ENCODE measurements at places on chromosomes 3 and 15.

GRCh38 chr3:32316319-32316718 lies 75.3 kb upstream of the CMTM7 start:
- no peak for DNase-seq

- peak; percentile 87 for DNase-seq
These were observed 56.0 kb downstream of the ZMAT3 start for GRCh38 chr3:179015551-179016020.

DNA sequence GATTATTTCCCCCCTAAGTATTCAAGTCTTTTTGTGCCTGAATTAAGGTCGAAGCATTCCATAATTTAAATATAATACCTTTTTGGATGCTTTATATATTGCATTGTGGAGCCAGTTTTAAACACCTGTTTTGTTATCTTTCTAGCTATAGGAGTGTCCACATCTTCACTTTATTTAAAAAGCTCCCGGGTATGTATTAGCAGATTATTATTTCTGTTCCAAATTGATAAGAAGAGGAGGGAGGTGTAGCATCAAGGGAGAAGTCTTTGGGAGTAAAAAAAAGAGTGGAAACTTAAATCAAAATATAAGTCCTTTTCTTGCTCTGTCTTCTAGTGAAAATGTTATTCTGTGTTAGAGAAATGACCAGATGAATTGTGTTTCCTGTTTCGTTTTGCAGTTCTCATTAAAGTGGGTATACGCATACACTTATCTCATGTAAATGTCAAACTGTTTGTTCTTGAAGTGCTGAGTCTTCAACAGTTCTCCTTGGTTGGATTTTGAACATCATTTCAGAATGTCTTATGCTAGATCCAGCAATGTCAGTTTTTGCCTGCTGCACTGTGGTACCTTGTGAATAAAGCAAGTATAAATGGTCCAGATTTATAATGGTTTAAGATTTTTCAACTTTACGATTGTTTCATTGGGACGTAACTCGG lies 105.8 kb downstream of the FNDC3B start:
- no peak for DNase-seq

GRCh38 chr15:83764201-83764838 lies 110.4 kb downstream of the ADAMTSL3 start:
- no peak for DNase-seq

DNA sequence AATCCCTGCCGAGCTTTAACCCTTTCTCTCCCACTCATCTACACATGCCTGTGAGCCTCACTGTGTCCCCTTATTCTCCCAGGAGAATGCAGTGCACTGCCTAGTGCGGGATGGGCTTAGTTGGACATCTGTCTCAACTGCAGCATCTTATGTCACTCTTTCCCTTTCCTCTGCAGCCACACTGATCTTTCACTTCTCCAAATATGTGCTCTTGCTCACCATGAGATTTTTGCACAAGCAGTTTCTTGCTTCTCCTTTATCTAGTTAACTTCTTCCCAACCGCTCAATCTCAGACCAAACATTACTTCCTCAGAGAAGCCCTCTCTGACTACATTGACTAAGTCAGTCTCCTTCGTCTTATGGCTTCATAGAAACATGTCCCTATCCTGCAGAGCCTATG lies 292.3 kb downstream of the KBTBD8 start:
- no peak for DNase-seq

DNA sequence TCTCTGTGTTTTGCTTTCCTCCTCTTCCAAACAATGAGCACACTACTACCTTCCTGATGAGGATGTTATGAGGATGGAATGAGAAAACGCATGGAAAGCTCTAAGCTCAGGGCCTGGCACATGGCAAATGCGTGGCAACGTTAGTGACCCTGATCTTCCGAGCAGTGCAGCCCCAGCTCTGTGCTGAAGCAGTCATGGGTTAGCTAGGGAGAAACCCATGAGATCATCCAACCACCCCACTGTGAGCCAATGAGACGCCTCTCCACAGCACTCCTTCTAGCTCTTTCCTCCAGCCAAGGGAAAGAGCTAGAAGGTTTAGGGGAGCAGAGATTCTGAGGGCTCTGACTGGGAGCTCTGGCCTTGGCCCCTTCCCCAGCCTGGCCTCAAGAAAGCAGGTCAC lies 4.5 kb downstream of the CPN2 start:
- DNase-seq: no peak

DNA sequence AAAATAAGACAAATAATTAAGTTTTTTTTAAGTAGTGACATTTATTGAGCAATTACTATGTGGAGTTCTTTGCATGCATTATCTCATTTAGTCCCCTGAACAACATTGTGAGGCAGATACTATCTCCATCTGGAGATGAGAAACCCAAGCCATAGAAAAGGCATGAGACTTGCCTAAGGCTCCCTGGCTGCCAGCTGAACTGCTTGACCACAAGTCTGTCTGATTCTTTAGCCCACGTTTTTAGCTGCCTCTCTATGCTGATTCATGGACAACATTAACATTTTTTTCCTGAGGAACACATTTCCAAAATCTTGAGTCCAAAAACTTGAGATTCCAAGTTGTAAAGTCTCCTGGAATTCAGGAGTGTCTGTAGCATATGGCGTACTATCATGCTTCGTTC lies 263.6 kb upstream of the GOLGA6L4 start:
- DNase-seq: no peak

DNA sequence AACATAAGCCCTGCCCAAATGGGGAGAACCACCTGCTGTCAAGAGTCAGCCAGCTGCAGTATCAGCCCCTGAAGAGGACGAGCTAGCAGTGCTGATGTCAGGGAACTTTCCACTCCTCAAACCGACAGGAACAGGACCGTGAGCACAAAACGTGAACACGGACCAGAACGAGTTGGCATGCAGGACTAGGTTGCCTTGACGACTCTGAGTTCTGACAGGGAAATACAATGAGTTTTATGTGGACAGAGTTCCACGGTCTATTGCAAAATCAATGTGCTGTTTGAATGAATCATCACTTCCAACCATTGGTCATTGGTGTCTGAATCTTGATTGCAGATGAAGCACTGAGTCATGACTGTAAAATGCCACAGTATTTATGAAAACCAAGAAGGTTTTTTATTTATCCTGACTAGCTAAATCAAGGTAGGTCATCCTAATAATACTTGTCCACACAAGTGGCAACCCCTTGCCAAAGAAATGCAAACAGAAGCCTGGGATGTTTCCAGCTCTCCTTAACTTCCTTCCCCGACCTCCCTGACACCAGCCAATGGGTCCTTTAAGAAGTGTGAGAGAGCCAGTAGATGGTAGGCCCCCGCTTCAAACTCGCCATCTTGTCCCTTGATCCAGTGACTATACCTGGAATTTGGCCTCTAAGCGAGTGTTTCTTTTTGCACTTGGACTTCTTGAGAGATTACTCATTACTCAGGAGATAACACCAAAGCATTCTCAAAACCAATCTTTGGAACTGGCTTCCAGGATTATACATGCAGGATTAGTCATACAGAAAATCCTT lies 119.6 kb downstream of the ASB7 start:
- peak; percentile 73 for DNase-seq

DNA sequence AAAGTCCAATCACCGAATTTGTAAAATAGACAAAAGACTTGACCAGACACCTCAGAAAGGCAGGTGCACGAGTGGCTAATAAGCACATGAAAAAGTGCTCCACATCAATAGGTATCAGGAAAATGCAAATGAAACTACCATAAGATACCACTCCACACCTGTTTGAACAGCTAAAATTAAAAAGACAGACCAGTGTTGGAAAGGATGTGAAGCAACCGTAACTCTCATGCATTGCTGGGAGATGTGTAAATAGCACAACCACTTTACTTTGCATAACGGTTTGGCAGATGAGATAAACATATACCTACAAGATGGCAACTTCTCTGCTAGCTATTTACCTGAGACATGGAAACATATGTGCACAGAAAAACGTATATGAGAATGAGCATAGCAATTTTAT lies 56.9 kb downstream of the CADPS start:
- peak; percentile 33 for DNase-seq

DNA sequence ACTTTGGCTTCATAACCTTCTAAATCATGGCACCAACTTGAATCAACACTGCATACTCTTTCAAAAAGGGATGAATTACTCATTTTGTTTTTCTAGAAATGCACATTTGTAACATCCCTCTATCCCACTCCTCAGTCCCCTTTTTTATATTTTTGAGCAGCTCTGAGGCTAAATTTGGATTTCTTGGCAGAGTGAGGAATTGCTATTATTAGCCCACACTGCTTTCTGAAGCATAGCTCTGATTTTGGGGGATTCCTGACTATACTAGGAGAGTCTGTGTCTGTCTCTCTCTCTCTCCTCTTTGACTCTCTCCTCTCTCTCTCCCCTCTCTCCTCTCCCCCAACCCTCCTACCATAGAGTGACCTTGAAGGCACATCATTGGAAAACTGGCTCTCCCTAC lies 76.6 kb downstream of the RBPMS2 start:
- no peak for DNase-seq

- DNase-seq: no peak
These were observed 251.9 kb downstream of the IGSF11 start for GRCh38 chr3:118782755-118783202.

DNA sequence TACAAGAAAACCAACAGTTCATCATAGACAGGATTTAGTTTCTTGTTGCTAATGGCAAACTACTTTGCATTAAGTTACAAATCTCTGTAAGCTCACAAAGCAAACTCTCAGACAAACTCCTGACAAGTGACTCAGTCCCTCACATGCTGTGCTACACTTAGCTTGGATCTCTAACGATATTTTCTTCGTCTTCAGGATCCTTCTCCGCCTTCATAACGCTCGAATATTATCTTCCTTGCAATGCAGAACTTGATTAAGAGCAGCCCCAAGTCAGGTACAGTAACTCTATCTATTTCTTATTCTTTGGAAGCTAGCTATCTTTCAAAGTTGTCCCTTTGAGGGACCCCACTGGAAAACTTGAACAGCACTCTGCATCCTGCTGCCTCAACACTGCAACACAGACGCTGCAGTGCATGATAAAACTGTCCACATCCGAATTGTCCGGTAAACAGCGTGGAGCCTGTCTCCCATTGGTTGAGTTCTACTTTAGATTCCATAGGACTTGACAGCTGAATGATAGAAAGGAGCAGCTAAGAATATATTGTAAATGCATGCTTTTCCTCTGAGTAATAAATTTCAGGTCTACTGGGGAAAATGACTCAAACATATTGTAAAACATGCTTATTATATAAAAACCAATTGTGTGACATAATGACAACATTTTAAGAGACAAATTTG lies 61.3 kb downstream of the UACA start:
- DNase-seq: no peak

DNA sequence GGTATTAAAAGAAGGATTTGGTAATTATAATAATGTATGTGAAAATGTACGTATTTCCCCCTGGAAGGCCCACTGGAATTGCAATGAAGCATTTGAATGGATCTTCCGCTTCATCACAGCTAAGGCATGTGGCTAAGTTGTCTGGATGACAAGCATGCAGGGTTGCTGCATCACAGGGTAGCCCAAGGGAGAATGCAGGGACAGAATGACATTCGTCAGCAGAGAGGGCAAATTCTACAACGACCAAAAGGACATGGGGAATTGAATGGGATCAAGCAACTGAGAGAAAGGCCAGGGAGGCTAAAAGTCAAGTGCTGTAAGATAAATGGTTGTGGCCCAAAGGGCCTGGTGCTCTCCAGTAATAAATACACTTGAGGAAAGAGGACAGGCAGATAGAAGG lies 95.4 kb downstream of the ISL2 start:
- no peak for DNase-seq

- DNase-seq: no peak
These were observed 2.9 kb downstream of the TLR9 start for GRCh38 chr3:52222319-52223221.

DNA sequence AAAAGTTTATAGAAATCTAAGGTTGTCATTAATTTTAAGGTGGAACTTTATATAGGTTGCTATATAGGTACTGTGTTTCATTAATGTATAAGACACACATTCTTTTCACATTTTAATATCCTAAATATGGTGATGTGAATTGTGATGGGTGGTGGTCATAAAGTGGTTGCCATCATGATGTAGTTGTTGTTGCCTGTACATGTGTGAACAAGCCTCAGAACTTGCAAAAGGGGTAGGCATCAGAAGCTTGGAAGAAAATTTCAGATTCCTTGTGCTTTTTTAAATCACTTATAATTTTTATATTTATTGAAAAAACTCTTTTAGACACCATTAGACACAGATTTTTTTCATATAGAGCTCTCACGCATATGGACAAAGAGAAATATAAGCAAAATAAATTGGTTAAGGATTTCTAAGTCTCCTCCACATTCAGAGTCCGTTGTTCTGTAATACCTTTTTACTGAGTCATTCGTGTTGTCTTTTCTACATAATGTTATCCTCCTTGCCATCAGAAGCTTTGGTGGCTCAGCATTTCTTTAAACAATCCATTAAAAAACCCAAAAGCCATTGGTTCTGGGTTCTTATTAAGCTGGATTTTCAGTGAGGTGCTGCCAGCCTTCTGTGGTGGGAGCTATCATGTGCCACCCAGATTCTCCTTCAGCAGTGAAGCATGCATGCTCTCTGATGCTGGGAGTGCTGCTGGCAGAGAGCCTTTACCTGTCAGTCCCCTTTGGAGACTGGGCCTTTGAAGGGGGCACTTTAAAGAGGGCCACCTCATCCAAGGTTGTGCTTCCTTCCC lies 140.4 kb upstream of the GALNT15 start:
- no peak for DNase-seq

DNA sequence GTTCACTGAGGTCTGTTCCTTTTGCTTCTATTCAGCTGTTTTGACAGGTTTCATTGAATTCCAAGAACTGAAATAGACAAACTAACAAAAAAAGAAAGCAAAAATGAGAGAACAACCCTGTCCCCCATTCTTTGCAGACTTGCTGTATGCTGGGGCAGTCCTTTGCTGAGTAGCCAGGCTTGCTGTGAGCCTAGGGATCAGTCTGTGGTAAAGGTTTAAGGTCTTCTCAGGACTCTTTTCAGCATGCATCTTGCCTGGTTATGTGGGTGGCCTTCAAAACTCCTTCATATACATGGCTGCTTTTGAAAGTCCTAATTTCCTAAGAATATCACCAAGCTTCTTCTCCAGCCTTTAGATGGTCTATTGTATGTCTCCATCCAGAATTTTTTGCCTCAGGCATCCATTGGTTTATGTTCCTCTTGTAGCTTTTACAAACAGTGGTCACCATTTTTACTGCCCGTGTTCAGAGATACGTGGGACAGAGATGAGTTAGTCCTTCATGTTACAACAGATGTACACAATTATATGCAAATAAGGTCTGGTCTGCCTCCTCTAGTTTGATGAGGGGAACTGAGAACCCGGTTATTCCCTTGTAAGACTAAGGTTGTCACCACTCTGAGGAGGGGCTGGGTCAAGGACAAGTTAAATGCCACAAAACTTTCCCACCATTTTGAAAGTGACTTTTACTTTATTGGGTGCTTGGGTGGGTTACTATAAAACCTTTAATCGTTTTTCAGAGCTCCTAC lies 41.4 kb downstream of the SACM1L start:
- no peak for DNase-seq

DNA sequence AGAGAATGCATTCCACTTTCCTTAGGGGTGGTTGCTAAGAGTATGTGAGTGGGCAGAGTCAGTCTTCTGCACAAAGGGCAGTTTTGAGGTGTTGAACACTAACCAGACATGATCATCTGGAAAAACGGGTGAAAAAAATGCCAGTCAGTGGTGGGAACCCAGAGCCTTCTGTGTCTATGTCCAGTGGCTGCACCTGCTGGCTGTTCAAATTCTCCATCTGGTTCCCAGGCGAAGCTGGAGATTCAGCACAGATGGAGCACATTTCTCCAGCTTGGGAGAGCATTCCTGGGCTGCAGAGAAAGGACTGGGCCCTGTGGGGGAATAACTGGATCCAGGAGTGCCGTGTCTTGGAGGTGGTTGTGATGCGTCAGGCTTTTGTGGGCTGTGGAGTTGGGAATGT lies 74.1 kb downstream of the TRAK1 start:
- no peak for DNase-seq

GRCh38 chr3:131402391-131403039 lies 20.9 kb downstream of the NUDT16 start:
- no peak for DNase-seq

Data from NCI-H345 (cell line).